ENCODE measurements at places on chromosomes 11 and 22.

DNA sequence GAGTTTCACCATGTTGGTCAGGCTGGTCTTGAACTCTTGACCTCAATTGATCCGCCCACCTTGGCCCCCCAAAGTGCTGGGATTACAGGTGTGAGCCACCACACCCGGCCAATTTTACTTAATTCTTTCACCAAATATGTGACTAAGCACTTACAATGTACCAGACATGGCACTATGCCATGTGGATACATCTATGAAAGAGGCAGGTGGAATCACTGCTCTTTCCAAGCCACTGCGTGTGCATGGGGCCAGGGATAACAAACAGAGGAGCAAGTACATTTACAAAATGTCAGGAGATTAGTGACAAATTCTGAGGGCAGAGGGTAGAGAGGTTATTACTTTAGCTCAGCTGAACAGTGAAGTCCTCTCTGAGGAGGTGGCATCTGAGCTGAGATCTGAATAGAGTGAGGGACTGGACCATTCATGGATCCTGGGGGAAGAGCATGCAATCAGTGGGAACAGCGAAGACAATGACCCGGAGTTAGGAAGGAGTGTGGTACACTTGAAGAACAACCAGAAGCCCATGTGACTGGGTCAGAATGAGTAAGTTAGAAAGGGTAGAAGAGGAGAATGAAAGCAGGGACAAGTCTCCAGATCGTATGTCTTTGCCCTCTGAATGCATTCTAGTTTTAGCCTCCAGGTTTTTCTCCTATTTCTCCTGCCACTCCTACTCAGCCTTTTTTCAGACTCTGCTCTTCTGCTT lies 38.3 kb upstream of the GRAMD1B start:
- no peak for DNase-seq

DNA sequence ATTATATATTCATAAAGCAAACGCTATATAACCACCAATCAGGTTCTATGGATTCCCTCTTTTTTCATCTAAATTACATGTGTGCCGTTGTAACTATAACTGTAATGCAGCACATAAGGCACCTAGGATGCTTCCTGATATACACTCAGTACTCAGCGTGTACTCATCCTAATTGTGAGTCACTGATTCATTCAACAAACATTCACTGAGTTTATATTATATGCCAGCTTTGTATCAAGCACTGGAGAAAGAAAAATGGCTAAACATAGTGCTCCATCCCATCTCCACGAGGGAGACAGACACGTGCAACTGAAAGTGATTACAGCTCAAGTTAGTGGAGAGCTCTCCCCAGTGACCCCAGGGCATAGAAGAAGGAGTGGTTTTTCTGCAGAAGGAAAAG lies 49.9 kb upstream of the SYN3 start:
- DNase-seq, result no peak

GRCh38 chr11:118169300-118170140 lies 6.9 kb downstream of the SCN2B start:
- DNase-seq, result no peak

DNA sequence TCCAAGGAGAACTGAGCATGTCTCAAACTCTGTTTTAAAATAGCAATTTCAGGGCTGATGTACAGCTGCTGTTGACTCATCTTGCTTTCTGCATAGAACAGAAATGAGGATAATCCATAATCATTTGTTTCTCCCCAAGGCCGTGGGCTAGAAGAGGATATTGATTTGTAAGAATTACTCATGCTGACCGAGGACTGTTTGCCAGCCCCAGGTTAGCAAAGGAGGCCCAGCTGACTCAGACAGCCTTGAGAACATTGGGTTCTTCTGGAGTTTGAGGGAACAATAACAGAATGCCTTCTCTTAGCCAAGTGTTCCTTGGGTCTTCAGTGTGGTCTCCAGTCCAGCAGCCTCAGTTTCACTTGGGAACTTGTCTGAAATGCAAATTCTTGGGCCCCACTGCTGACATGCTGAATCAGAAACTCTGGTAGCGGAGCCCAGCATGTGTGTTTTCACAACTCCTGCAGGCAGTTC lies 92.0 kb downstream of the ZC3H12C start:
- DNase-seq, result no peak

DNA sequence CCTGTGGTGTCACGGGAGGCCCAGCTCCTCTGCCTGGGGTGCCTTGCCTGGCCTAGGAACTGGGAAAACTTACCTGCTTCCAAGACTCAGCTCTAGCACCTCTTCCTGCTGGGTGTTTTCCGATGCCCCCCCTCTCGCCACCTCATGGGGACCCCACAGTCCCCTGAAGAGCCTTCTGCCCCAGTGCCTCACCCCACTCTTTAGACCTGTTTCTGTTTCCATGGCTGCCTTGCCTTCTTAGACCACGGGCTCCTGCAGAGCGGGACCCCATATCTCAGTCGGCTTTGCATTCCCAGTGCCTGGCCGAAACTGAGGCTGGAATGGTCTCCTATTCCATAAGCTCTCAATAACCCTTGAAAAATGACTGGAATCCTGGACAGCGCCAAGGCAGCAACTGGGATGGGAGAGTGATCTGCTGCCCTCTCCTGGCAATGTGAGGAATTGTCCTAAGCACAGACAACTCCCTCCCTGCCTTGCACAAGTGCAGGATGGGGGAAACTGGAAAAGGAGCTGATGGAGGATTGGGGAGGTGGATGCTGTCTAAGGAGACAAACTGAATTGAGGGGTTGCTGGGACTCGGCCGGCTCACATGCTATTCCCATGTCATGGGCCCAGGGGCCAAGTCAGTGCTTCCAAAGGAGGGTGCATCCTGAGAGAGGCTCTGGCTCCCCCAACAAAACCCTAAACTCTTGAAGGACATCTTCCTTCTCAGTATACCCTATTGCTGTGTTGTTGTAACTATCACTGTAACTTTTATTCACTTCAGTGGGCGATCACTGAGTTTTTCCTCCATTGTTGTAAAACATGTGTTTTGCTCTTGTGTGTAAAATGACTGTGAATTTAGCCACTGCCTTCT lies 26.6 kb upstream of the IL17RA start:
- DNase-seq, result no peak

GRCh38 chr11:45859661-45860140 lies 12.4 kb downstream of the CRY2 start:
- no peak for DNase-seq
